NCI-H2081 treated with DMSO at 0.1 percent for 48 hours (cell line): ENCODE measurements at places on chromosomes 1 and 21.

DNA sequence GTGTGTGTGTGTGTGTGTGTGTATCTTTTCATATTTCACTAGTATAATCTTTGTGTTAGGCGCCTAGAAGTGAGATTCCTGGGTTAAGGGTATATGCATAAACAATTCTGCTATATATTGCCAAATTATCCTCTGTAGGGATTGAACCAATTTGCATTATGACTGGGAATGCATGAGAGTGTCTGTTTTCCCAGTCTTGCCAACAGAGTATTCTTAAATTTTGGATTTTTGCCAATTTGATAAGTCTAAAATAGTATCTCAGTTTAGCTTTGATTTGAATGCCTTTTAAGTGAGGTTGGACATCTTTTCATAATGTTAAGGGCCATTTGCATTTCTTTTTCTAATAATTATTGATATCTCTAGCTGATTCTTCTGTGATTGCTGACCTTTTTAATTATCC is 8.2 kb upstream of the AVPR1B start:
- no peak for DNase-seq

DNA sequence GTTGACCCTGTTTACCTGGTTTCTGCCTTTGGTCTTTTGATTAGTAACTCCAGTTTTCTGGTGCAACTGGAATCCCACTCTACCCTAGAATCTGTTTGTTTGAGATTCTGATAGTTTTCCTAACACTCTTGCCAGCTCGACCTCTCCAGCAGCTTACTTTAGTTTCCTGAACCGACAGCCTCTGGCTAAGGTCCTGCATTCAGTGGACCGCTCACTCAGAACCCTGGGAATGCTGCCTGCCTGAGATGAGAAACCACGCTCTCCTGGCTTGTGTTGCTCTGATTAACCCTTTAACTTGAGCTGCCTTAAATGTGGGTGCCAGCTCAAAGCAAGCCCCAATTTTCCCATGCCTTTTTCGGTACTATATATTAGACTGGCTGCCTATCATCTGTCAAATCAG is 45.3 kb upstream of the SIPA1L2 start:
- no peak for DNase-seq

DNA sequence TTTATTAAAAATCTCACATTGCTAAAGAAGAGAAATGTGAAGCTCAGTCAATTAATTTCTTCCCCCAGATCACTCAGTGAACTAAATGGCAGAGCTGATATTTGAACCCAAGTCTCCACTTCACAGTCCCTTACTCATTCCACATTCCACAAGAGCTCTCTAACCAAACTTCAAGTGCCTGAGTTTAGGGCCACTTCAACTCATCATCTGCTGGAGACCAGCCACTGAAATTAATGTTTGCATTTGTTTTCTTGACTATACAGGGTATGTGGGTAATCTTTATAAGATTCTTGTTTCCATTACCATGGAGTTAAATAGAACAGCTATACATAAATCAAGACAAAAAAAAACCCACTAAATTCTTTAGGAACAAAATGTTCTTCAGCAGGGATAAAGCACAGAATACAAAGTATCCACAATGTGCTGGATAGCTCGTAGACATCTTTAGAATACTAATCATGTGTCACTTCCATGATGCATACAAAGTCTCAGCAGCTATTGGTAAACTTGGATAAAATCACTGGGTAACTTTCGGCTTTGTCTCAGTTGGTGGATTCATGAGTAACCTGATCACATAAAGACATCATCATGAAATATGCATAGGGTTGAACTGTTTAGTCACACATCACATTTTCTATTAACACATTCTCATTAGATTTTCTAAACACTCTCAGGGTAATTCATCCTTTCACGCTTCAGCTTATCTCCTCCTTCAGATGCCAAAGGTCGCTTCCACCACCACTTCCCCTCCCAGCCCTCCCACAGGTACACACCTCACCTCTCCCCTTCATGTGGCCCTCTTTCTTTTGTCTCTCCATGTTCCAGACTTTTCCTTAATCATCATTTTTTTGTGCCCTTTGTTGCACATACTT is 89.8 kb downstream of the LRRC53 start:
- no peak for DNase-seq

GRCh38 chr21:30733026-30733425 is 14.0 kb downstream of the KRTAP21-2 start:
- DNase-seq, result no peak

DNA sequence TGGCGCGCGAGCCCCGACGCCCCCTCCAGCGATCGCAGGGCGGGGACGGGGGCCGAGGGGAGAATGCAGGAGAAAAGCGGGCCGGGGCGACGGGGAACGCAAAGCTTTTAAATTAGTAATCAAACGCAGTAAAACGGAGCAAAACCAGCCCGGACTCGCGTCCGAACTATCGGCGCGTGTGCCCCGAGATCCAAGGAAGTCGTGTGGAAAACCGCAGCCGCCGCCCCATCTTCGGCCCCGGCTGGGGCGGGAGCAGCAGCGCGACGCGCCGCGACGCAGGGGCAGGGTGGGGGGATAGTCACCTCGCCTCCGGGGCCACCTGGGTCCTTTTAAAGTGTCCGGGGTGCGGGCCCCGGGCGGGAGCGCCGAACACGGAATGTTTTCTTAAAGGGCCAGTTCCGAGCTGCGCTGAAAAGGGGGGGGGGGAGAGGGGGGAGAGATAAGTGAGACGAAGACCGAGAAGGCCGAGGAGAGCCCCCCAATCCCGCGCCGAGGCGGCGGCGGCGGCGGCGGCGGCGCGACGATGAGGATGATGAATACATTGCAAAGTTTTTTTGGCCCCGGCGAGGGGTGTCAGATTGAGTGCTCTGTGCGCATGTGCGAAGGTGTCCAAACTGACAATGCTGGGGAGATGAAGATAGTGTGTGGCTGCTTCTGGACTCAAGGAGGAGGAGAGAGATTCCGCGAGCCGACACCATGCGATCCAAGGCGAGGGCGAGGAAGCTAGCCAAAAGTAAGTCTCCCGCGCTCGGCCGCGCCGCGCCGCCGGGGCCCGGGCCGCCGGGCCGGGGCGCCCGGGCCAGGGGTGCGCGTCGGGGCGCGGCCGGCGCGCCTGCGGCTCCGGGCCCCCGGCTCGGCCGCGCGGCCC is at the start of gene PRDM16:
PRDM16 (plus strand) TSS at position 640 of the 868 bp plus-strand sequence; CDS start at position 697, 57 bp downstream.
- DNase-seq, result no peak

GRCh38 chr1:151007853-151008243 is 401 bp upstream of the PRUNE1 start:
- DNase-seq, result no peak

DNA sequence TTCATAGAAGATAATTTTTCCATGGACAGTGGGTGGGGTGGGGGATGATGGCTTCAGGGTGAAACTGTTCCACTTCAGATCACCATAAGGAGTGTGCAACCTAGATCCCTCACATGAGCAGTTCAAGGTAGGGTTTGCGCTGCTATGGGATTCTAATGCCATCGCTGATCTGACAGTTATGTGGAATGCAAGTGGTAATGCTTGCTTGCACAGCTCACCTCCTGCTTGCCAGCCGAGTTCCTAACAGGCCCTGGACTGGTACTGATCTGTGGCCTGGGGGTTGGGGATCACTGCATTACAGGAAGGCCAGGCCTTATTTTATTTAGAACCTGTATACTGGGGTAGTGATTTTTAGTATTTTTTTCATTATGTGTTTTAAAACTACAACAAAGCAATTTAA is 22.0 kb downstream of the MAN1A2 start:
- DNase-seq, result no peak

- no peak for DNase-seq
Measured at GRCh38 chr1:113452921-113453770, 62.8 kb downstream of the MAGI3 start.

DNA sequence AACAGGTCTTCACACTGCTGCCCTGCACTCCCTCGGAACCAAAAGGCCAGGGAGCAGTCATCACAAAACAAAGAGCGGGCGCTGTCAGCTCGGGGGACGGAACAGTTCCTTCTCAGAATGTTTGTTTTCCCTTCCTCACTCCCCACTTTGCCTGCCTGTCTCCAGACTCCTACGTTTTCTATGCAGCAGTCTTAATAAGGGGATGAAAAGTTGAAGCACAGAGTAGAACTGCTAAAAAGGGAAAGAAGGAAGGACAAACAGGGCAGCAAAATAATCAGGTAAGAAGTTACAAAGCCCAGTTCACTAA is 738 bp upstream of the GPR161 start:
- no peak for DNase-seq
